ENCODE measurements at places on chromosomes 5 and 9.

DNA sequence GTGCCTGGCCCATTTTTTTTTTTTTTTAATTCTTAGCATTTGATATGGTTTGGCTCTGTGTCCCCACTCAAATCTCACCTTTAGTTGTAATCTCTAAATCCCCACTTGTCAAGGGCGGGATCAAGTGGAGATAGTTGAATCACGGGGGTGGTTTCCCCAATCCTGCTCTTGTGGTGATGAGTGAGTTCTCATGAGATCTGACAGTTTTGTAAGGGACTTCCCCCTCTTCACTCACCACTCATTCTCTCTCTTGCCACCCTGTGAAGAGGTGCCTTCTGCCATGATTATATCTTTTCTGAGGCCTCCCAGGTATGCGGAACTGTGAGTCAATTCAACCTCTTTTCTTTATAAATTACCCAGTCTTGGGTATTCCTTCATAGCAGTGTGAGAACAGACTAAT, 27.2 kb downstream of the NDUFAF2 start:
- DNase-seq, result no peak

- DNase-seq, result no peak
Measured at GRCh38 chr5:23352446-23352845, 155.0 kb upstream of the PRDM9 start.

- no peak for DNase-seq
Measured at GRCh38 chr5:81067406-81067805, 107.2 kb downstream of the RASGRF2 start.

GRCh38 chr5:65482296-65482735, 596 bp upstream of the ADAMTS6 start:
- peak; percentile 2 for DNase-seq

DNA sequence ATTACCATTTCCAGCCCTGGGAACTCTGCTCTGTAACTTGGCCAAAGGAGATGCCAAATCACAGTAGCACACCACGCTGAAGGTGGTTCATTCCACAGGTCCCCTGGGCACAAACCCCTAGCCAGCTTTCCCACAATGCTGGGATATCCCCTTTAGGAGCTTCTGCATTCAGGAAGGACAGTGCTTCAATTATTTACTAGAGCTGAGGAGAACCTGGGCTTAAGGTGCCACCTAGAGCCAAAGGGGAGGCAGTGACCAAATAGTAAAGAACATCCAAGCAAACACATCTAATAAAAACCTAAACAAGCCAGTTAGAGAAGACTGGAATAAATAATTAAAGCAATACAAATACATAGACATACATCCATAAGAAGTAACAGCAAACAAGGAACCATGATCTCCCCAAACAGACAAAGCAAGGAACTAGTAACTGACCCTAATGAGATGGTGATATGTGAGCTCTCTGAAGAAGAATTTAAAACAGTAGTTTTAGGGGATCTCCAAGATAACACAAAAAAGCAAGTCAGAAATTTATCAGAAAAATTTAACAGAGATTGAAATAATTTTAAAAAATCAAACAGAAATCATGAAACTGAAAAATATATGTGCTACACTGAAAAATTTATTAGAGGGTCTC, 14.6 kb downstream of the KIF4B start:
- no peak for DNase-seq

DNA sequence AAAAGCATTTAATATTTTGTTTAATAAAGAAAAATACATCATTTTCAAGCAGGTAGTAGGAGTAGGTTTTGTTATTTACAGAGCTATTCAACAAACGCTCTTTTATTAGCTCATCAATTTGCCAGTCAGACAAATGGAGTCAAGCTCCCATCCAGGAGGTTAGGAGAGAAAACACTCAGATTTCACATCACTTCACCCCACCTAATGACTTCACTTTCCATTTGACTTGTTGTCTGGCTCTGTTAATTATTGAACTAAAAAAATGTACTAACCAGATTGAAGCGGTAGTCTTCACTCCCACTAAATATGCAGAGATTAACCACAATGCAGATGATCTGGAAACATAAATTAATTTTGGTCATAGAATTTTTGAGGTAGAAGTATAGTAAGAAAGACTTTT, 193.6 kb upstream of the VCAN start:
- DNase-seq, result no peak

- DNase-seq, result no peak
Measured at GRCh38 chr9:113678859-113679256, 197.3 kb upstream of the ZNF618 start.

DNA sequence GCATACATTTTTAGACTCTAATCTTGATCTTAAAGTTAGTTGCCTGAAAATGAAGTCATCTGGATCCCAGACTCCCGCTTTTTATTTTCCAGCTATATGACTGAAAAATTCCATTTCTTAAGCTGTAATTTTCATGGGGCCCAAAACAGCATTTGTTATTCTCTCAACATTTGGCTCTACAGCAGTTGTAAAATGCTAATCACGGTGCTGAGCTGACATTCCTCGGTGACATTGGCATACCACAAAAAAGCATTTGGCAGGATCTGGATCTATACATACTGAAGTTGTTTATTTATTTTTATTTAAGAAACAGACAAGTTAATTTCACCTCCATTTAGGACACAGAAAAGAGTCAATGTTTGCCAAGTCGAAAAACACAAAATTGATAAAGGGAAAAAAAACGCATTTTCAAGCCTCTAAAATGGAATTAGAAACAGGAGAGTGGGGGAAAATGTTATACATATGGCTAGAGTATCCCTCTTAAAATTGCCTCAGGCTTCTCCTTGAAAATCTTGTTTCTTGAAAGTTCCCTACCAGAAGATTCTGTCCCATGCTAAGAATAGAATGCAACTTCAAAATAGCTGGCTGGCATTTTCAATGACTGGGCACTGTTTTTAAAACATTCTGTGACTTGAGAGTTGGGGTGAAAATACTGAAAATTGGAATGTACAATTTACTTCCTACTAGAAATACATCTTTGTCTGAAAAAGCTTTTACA, 207.5 kb upstream of the TBCA start:
- no peak for DNase-seq

DNA sequence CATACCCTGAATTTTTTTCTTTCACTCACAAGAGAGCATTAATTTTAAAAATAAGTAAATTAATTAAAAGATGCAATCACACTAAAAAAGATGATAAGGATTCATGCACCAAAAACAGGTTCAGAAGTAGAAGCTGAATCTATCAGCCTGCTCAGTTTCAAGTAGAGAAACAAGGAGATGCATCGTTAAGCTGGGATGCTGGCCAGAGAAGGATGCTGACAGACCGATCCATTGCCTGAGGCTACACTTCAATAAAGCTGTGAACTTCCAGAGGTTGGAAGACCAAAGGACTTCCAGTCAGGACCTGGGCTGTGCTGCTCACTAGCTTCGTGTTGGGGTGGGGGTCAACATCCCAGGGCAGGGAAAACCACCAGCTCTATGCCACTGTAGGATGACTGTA, 457.7 kb downstream of the EFNA5 start:
- DNase-seq, result no peak
